Kidney glomerular epithelial cell (primary cell): ENCODE measurements at places on chromosomes 16 and 17.

- no peak for DNase-seq
Measured at GRCh38 chr16:68850481-68850880, 7.2 kb downstream of the TANGO6 start.

DNA sequence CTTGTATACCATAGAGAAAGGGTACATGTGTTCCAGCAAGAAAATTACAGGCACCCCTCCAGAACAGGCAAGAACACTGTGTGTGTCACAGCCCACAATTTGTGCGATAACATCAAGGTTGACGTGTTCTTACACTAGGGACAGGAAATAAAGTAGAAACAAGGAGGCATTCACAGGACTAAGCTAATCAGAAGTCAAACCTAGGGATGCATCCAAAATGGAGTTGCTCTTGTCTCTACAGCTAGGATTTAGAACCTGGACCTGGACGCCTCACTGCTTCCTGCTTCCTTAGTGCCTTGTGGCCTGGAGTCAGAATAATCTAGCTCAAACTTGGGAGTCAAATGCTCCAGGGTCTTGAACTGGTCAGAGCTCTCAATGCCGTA, 41.3 kb downstream of the GINS3 start:
- no peak for DNase-seq

DNA sequence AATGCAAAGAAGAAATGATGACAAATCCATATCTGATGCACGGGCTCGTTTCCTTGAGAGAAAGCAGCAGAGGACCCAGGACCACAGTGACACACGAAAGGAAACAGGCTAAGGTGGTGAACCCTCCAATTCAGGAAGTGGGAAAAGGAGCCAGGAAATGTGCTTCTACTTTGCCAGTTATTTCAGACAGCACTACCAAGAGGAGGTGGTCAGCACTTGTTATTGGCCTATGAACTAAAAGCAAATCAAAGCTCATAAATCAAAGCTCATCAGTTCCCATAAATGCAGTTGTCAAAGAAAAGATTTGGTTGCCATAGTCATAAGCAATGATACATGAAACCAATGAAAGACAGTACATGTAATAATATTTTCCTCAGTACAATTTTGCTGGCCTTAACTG, 12.6 kb upstream of the CLTC start:
- no peak for DNase-seq

- no peak for DNase-seq
Measured at GRCh38 chr16:75584108-75584507, 17.9 kb downstream of the GABARAPL2 start.

- no peak for DNase-seq
Measured at GRCh38 chr16:66255647-66256046, 110.8 kb upstream of the CDH5 start.

DNA sequence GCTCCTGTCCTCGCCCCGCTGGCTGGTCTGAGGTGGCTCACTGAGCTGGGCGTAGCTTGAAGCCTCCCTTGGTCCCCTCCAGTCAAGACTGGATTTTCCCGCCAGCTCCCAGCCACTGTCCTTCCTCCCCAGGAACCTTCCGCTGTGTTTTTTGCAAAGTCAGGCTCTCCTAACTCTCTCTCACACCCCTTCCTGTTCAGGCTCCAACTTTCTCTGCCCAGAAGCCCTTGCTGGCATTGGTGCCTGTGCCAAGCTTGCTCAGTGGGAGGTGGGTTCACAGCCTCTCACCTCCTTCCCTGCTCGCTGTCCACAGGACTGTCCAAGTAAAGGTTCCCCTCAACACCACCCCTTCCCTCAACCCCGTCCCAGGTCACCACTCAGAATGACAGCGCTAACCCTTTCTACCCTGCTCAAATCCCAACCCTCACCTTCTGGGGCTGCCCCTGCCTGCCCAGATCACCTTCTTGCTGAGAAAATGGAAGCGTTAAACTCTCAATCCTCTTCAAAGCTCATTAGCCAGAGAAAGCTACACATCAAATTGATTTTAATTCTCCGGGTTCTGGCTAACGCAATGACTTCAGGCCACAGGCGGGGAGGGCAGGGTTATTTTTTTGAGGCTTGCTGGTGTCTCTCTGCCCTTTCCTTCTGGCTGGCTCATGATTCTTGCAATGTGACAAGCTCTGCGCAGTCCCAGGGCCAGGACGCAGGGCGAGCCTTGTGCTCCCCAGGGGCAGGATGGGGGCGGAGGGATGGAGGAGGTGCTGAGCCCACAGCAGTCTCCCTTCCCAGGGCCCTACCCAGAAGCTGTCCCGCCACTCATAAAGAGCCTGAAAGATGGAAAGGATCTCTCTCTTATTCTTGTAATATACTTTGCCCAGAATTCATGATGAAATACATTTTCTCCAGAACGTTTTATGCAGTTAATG, 357.2 kb upstream of the TNRC6C start:
- no peak for DNase-seq

- DNase-seq, result peak; percentile 52
Measured at GRCh38 chr17:39939588-39940419, 12.3 kb downstream of the LRRC3C start.

GRCh38 chr17:56119936-56120335, 33.3 kb upstream of the ANKFN1 start:
- no peak for DNase-seq

GRCh38 chr16:53080345-53081031, 25.7 kb downstream of the CHD9 start:
- DNase-seq, result peak; percentile 54

DNA sequence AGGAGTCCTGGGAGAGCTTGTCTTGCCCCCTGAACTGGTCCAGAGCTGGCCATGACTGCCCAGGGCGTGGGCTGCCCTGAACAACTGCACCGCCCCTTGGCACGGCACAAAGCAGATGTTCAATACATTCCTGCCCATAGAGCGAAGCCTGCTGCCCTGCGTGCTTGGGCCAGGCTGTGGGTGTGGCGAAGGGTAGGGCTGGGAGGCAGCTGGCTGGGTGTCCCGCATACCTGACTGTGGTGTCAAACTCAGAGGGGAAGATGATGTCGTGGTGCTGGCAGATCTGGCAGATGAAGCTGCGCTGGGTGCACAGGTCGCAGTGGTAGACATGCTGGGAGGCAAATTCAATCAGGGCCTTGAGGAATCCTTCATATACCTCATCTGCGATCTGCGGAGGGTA, 124.2 kb upstream of the SMURF2 start:
- no peak for DNase-seq

- no peak for DNase-seq
Measured at GRCh38 chr17:74898376-74898946, 5.0 kb upstream of the FADS6 start.

- no peak for DNase-seq
Measured at GRCh38 chr16:55046513-55046912, 115.8 kb downstream of the IRX5 start.

DNA sequence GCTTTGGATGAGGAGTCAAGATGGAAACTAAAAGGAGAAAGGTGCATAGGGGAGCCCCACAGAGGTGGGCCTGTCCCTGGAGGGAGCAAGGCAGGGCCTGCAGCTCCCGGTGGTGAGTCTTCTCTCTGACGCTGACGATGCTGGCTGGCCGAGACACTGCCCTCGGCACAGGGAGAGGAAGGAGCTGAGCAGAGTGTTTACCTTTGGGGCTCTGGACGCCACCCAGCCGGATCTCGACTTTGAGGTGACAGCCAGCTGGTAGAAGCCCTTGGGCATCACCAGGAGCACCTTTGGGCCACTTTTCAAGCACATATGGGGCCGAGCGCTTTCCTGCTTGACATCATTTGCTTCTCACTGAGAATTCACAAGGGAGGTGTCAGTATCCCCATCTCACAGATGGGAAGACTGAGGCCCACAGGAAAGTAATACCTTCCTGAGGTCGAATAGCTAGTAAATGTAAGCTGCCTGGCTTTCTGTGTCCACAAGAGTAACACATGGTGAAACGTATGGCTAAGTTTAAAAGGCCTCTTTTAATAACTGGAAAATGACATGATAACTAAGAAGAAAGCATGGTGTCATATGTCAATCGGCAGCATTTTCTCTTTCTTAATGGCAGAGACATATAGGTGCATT, 294.3 kb upstream of the TNRC6C start:
- DNase-seq, result no peak

- DNase-seq, result peak; percentile 17
Measured at GRCh38 chr16:4613636-4614570, 785 bp downstream of the UBALD1 start.

GRCh38 chr17:56793957-56794356, 39.8 kb downstream of the C17orf67 start:
- no peak for DNase-seq

DNA sequence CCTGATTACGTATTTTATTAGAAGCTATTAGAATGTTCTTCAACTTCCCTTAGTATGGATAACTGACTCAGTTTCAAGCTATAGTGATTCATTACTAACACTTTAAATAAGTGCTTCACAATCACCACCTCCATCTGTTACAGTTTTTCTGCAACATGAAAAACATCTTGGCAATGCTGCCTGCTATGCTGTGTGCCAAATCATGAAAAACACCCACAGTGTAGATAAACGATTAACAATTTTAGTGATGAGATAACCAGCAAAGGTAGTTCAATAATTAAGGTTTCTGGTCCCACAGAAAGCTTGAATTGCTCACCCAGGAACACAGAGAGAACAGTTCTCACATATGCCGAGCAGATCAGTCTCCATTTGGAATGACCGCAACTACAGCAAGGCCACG, 51.4 kb upstream of the SLC25A19 start:
- DNase-seq, result no peak

- DNase-seq, result no peak
Measured at GRCh38 chr16:72311426-72311825, 139.5 kb upstream of the PMFBP1 start.

DNA sequence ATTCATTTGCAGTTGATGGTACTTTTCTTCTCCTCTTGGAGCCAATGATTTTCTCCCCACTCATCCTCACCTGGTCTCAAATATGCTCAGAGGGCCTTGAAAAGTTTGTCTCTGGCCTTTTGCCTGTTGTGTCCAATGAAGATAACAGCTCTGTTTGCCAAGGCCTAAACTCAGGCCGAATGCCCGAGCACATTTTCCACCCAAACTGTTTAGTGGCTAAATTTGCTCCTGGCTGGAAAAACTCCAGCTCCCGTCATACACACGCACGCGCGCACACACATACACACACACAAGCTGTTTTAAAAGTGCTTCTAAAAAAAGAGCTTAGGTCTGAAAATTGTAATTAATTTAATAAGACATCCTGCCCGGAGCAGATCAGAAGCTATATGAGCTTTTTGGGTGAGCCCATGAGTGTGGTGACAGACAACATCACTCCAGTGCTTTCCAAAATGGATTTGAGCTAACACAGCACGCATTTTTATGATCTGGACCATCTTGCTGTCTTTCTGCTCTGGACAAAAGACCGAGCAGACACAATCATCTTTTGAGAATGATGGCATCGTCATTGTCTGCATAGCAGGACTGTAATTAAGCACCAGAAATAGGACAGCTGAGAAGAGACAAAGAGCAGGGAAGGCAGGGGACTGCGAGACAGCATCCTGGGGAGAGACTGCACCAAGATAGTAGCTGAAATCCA, 48.9 kb downstream of the IRX6 start:
- no peak for DNase-seq

DNA sequence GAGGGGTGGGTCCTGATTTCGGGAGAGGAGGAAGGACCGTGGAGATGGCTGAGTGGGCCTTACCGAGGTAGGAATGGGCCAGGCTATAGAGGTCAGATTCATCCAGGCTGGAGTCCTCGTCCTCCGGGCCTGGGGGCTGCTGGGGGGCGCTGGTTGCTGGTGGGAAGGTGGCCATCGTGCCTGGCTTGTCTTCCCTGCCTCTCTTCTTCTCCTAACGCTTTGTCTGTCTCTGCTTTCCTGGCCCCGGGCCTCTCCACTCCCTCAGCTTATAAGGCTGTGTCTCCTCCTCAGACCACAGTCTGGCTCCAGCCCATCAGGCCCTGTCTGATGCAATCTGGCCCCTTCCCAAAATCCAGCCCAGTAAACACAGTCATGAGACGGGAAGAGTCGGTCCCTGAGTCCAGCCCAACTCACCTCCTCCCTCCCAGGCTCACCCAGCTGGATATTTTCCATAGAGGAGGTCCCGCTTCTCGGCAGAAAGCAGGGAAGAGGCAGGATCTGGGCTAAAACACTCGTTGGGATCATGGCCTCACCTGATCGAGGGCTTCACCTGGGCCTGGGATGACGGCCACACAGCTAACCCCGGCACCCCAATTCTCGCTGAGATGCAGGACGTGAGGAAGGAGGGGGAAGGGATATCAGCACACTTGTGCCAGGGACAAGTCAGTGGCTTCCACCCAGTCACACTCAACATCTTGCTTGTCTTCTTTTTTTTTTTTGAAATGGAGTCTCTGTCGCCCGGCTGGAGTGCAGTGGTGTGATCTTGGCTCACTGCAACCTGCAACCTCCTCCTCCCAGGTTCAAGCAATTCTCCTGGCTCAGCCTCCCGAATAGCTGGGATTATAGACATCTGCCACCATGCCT, at the start of gene NUPR1:
NUPR1 (minus strand) TSS at position 242 of the 864 bp plus-strand sequence; CDS start at position 175, 67 bp downstream.
- peak; percentile 63 for DNase-seq

GRCh38 chr17:8922928-8923327, 42.6 kb downstream of the PIK3R5 start:
- DNase-seq, result no peak

DNA sequence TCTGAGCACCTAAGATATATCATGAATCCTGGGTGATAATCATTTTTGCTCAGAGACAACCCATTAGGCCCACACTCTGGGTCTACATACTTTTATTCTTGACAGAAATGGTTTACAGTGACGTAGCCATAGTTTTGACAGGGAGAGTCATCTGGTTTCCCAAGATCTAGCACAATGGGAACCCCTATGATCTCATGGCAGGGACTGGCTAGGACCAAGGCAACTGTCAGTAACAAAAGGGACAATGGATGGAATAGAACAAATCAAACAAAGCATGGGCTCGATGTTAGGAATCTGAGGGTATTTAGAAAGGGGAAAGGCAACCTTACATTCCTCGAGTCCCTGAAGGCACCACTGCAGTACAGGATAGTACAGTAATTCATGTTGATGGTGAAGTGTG, 20.5 kb downstream of the CFAP97D1 start:
- no peak for DNase-seq

GRCh38 chr17:57294629-57295501, 38.5 kb downstream of the MSI2 start:
- DNase-seq, result no peak

DNA sequence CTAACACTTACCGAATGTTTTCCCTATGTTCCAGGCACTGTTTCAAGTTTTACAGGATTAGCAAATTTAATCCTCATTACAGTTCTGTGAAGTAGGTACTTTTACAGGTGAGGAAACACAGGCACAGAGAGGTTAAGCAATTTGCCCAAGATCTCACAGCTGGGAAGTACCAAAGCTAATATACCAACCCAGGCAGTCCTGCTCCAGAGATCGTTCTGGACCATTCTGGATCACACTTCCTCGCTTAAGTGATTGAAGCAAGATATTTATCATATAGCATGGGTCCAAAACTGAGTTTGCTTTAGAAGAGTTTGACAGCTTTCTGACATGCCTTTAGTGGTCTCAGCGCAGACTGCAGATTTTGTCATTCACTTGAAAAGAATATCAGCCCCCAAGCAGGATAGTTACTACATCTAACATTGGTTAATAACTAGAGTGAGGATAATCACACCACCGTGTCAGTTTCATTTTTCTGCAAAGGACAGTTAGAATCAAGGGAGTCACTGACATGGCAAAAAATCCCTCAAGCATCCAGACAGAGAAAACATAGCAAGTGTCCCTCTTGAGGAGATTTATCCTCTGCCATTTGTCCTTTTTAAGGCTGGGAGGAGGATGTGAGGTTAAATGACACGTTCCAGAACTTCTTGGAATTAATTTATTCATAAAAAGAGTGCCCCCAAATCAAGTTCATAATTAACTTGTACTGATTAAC, 5.1 kb downstream of the HS3ST3B1 start:
- no peak for DNase-seq
